Peyer's patch (tissue), 4 donors: ENCODE measurements at places on chromosomes 2 and 18. TPM values are rescaled to one million over a fixed set of nuclear protein-coding genes. Genes with fewer than 3 reads are reported as not detected.

Gene ASXL3
- 10.9 TPM for total RNA-seq

Gene KCTD1
- 3.6 TPM for total RNA-seq

Gene TAF1B
- 33.0 TPM for total RNA-seq

Gene SLC9A2
- total RNA-seq, result 12.4 TPM

Gene AGFG1
- 59.0 TPM for total RNA-seq

Gene UPP2
- total RNA-seq, result not detected

Gene VWA3B
- not detected for total RNA-seq

Gene ORC4
- total RNA-seq, result 21.4 TPM

Gene FAM237A
- total RNA-seq, result not detected

Gene PKP4
- total RNA-seq, result 168 TPM

Gene IL1RL1
- total RNA-seq, result 25.6 TPM

Gene CERKL
- not detected for total RNA-seq

Gene TMEM182
- total RNA-seq, result 2.5 TPM

Gene ACKR3
- 6.3 TPM for total RNA-seq

Gene CPO
- 585 TPM for total RNA-seq

Gene IL36G
- total RNA-seq, result not detected

Gene PIKFYVE
- 48.3 TPM for total RNA-seq
